ENCODE measurements at places on chromosomes 2 and 18.

- no peak for DNase-seq
Measured at GRCh38 chr2:172912266-172912665, 163.4 kb upstream of the MAP3K20 start.

- no peak for DNase-seq
Measured at GRCh38 chr2:25103287-25103871, 61.5 kb downstream of the EFR3B start.

DNA sequence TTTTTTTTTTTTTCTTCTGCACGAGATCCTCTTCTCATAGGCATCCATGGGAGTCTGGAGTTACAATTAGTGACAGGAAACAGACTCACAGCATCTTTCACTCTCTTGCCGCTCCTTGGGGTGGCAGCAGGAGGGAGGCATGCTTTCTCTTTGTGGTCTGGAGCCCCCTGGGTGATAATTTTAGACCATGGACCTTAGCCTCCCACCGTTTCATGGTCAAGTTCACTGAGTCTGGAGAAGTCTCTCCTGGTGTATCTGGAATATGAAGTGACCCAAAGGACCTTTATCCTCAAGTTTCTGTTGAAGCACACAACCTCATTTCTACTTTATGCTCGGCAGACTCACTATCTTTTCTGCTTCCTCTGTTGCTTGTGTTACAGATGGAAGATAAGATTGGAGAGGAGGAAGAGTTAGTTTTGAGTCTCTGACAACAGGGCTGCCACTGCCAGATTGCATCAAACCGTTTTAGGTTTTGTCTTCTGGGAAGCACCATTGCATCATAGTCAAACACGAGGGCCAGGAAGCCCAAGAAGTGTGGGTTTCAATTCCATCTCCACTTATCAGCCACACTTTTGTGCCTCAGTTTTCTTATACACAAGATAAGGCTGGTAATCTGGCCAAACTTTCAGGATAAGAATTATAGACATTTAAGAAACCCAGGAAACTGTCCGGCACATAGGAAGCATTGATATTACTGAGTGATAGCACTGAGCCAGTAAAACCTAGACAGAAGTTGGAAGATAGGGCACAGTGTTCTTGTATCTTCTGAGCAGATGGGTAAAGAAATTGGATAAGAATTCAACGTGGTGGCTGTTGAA is 62.3 kb downstream of the ADCYAP1 start:
- DNase-seq: no peak

DNA sequence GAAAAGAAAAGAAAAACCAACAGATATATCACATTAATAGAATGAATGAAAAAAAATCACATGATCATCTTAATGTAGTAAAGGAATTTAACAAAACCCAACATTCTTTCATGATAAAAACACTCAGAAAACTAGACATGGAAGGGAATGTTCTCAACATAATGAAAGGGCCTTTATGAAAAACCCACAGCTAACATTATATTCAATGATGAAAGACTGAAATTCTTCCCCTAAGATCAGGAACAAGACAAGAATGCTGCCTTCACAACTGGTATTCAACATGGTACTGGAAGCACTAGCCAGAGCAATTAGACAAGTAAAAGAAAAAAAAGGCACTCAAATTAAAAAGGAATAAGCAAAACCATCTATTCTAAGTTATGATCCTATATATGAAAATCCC is 28.5 kb upstream of the EMILIN2 start:
- no peak for DNase-seq

GRCh38 chr2:31428001-31428418 is 13.5 kb upstream of the XDH start:
- DNase-seq: peak; percentile 11

DNA sequence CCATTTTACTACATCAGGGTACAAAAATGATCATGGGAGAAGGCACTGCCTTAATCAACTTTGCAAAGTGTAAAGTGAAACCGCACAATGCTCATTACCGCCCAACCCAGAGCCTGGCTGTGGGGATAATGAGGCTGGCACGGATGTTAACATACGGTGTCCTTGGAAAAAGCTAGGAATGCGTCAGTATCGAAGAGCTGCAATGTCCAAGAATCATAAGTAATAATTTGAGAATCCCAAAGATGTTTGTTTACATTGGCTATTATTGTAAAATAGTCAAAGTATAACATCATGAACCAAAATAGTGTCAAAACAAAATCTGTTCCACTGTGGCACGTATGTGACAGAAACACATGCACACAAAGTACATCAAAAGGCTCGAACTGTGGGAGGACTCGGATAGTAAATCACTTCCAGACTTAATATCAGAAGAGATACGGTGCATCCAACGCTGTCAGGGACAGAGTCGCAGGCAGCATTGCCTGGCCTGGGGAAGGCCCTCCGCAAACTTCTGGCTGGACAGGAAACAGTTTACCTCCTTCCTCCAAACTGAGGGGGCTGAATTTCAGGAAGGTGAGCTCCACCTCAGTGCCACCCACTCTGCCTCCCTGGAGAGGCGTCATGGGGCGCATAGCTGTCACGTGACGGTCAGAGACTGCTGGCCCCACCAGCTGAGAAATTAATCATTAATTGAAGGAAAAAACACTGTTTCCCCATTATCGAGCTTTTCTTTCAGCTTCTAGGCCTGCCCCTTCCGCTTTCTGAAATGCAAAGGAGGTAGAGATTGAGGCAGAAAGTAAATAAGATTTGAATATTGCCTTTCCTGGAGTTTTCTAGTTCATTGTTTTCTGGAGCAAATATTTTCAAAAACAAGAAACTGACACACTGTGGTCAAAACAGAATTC is 1.8 kb upstream of the ID2 start:
- no peak for DNase-seq

DNA sequence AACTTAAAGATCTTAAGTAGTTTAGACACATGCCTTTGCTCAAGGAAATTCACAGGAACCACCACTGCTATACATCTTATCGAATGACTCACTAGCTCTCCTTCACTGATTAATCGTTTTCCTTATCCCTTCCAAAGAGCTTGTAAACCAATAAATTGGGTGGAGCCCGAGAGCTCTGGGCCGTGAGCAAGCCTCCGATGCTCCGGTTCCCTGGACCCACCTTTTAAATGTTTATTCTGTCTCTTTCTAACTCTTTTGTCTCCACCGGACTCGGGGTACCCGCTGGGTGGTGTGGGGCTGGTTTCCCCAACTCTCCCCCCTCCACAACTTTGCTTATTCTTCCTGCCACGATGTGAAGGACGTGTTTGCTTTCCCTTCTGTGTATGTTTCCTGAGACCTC is 292.9 kb upstream of the TMEFF2 start:
- no peak for DNase-seq

DNA sequence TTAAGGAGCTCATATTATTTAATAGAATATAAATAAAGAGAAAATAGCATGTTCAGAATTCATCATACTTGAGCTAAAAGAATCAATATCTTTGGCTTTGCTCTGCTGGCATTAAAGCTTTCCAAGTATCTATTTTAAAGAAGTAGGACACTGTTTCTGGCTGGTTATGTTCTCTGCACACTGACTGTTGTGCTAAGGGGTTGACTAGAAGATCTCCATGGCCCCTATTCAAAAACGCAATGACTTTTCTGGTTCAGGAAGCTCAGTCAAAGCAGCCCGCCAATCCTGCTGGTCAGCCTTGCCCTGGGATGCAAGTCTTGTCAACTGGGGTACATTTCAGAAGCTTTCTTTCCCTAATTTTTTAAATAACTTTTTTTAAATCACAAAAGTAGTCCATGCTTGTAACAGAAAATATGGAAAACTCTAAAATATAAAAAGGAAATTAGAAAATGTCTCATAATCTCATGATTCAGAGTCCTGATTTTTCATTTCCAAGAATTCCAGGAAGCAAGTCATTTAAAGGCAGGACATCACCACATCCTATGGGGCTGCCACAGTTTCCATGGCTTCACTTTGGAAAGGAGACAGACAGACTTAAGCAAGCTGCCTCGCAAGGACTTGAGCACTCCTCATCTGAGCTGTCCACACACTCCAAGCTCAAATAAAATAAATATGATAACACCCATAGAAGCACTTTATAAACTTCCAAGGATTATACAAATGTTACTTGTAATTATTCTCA is 195.1 kb downstream of the TXNL1 start:
- no peak for DNase-seq

GRCh38 chr2:148824190-148824589 is 50.8 kb upstream of the KIF5C start:
- DNase-seq: no peak

- DNase-seq: no peak
Measured at GRCh38 chr2:145412155-145412554, 892.2 kb upstream of the ZEB2 start.

GRCh38 chr2:129922571-129923264 is 56.7 kb upstream of the RAB6C start:
- no peak for DNase-seq

- DNase-seq: no peak
Measured at GRCh38 chr2:133598769-133599168, 30.5 kb upstream of the NCKAP5 start.

DNA sequence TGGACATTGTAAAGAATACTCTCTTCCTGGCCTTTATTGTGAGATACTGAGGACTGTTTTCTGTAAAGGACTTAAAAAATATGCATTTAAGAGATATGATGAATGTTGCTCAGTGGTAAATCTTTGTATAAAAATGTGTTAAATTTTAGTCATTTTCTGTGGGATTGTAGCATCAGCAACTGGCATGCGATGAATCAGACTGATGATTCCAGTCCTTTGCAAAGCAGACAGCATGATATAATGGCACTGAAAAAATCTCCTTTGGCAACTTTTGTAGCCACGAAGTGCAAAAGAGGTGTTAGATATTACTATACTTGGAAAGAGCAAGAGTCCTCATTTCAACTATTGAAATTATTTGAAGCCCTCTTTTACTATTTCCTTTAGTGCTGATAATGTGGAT is 678.7 kb downstream of the PLCL1 start:
- DNase-seq: no peak

DNA sequence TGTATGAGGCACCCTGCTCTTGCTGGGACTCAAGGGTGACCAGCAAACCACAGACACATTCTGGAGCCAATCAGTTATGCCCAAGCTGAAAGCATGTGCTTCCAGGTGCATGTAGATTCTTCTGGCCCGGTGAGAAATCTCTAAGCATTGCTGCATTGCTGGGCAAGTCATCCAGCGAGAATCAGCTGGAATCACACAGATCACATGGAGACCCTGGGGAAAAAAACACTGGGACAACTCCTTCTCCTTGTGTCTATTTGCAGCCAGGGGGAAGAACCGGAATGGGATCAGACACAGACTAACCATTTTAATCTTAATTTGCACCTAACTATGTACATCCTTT is 119.7 kb upstream of the KLF7 start:
- no peak for DNase-seq

GRCh38 chr2:75153221-75153620 is 46.1 kb downstream of the TACR1 start:
- no peak for DNase-seq

DNA sequence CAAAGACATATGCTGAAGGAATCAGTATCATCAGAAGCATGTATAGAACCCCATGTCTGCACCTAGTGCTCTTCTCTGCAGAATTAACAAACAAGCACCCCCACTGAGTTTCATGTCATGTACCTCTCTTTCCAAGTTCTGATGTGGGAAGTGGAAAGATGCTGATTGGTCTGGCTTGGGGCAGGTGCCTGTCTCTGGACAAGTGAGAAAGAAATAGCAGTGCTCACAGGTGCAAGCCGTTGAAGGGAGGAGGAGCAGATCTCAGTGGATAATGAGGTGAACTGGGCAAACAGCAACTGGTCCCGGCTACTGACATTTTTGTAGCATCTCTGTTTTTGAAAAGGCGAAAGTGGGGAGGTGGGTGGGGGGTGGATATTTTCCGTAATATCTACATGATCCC is 17.5 kb upstream of the ACVR1 start:
- no peak for DNase-seq

- no peak for DNase-seq
Measured at GRCh38 chr2:108835040-108835439, 48.5 kb downstream of the CCDC138 start.

DNA sequence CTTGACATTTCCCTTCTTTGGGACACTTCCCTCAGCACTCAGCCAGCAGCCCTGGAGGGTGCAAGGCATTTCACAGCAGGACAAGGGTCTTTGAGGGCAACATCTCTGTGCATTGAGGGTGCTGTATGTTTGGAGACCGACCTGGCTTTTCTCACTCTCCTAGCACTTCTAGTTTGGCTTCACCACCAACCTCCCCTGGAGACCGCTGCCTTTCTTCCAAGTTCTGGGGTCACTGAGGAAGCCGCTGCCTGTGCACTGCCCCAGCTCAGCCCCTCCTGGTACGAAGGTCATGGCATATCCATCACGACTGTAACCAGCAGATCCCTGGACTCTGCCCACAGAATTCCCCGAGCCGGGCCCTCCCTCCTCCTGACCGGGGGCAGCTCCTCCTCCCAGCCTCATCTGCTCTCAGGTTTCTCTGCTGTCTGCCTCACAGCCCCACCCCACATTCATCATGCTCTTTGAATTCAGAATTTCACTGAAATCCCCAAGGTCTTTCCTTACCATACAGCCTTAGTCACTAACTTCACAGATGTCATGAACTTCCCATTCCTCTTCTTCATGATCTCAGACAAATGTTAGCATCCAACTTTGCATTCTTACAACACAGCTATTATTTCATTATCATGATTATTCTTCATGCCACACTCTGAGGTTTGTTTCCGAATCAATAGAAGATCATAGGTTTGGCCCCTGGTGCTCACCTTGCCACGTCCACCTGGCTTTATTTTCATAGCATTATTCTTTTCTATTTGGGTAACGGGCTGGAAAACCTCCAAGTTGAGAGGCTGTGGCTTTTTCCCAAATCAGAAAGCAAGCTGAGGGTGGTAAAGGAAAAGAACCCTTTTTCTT is 113.0 kb upstream of the COPS8 start:
- no peak for DNase-seq

- DNase-seq: no peak
Measured at GRCh38 chr2:5725794-5726463, 33.7 kb downstream of the SOX11 start.

DNA sequence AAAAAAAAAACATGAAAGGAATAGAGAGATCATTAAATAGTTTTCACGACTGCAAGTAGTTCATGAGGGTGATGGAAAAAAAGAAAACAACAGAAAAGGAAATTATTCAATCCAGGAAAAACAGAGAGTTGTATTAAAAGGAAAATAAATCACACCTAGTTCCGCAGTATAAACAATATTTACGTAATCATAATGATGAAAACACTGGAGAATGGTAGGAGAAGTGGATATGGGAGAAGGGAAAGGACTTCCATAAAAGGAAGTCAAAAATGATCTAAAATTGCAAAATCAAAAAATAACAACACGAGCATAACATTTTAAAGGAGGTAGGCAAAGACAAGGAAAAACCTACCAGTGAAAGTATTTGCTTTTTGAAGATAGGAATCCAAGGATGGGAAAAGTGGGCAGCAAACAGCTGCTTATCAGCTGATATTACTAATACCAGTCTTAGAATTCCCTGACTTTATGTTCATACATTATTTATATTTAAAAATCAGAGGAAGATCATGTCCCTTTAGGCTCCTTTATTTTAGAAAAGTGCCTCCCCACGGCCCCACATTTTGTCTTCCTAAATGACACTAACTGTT is 160.8 kb downstream of the NBAS start:
- DNase-seq: no peak

- no peak for DNase-seq
Measured at GRCh38 chr18:35324926-35325655, 19.1 kb downstream of the ZNF24 start.
